Epithelial cell of alveolus of lung (primary cell): ENCODE measurements at places on chromosomes 7 and 10. TPM values are rescaled to one million over a fixed set of nuclear protein-coding genes. Genes with fewer than 3 reads are reported as not detected.

The VENTX gene
- 0.16 TPM in 1 of 2 replicates, not detected in the other for total RNA-seq

The CCDC3 gene
- total RNA-seq, result 2.6 and 4.7 TPM in 2 replicates

The DUS4L gene
- 6.9 and 16.7 TPM in 2 replicates for total RNA-seq

The SPAM1 gene
- not detected in 2 replicates for total RNA-seq

The SEPTIN7 gene
- 174 and 241 TPM in 2 replicates for total RNA-seq

The PNLIPRP3 gene
- under 0.01 TPM in 1 of 2 replicates, not detected in the other for total RNA-seq

The STEAP2 gene
- 5.8 and 19.6 TPM in 2 replicates for total RNA-seq

The TUBAL3 gene
- under 0.01 TPM in 1 of 2 replicates, not detected in the other for total RNA-seq

The SRRM3 gene
- 7.1 and 8.5 TPM in 2 replicates for total RNA-seq

The PSD gene
- 6.8 and 12.2 TPM in 2 replicates for total RNA-seq

The HMX2 gene
- not detected in 2 replicates for total RNA-seq

The PBLD gene
- total RNA-seq, result 1.0 and 2.2 TPM in 2 replicates

The IRF5 gene
- total RNA-seq, result 0.39 TPM in 1 of 2 replicates, not detected in the other

The IFIT5 gene
- total RNA-seq, result 19.2 and 21.2 TPM in 2 replicates

The SCART1 gene
- 0.26 and 1.4 TPM in 2 replicates for total RNA-seq

The MMP21 gene
- 0.08 TPM in 1 of 2 replicates, not detected in the other for total RNA-seq

The CDK14 gene
- 26.3 and 26.9 TPM in 2 replicates for total RNA-seq

The EBF3 gene
- total RNA-seq, result 0.88 and 0.91 TPM in 2 replicates

The CLRN3 gene
- not detected in 2 replicates for total RNA-seq

The GNA12 gene
- 49.5 and 50.1 TPM in 2 replicates for total RNA-seq

The SEPHS1 gene
- total RNA-seq, result 44.3 and 49.5 TPM in 2 replicates

The ZMIZ1 gene
- total RNA-seq, result 24.8 and 52.3 TPM in 2 replicates

The AKR1D1 gene
- not detected in 2 replicates for total RNA-seq

The GPR158 gene
- under 0.01 and 0.40 TPM in 2 replicates for total RNA-seq

The UTF1 gene
- not detected in 2 replicates for total RNA-seq

The RINT1 gene
- total RNA-seq, result 17.5 and 17.7 TPM in 2 replicates

The C10orf53 gene
- total RNA-seq, result not detected in 2 replicates

The PIP gene
- total RNA-seq, result not detected in 2 replicates

The DENND10 gene
- total RNA-seq, result 46.8 and 65.8 TPM in 2 replicates

The DGKI gene
- total RNA-seq, result 0.40 and 3.9 TPM in 2 replicates

The RBM20 gene
- 0.24 and 1.2 TPM in 2 replicates for total RNA-seq

The PTF1A gene
- total RNA-seq, result not detected in 2 replicates

The CALML3 gene
- total RNA-seq, result not detected in 2 replicates

The ASAH2 gene
- total RNA-seq, result 0.56 and 0.65 TPM in 2 replicates

The ACTA2 gene
- total RNA-seq, result 129 and 218 TPM in 2 replicates

The DLD gene
- total RNA-seq, result 29.5 and 36.6 TPM in 2 replicates

The NACAD gene
- 3.4 and 6.1 TPM in 2 replicates for total RNA-seq

The NEBL gene
- 6.6 and 8.4 TPM in 2 replicates for total RNA-seq

The C10orf105 gene
- not detected in 2 replicates for total RNA-seq

The HOXA6 gene
- total RNA-seq, result 15.0 and 18.1 TPM in 2 replicates

The RELN gene
- total RNA-seq, result 0.65 and 2.7 TPM in 2 replicates

The MMD2 gene
- total RNA-seq, result not detected in 2 replicates

The ABCB1 gene
- 1.3 TPM in 1 of 2 replicates, not detected in the other for total RNA-seq

The SLC26A3 gene
- total RNA-seq, result not detected in 2 replicates

The MYL10 gene
- not detected in 2 replicates for total RNA-seq

The IFIT1B gene
- total RNA-seq, result under 0.01 TPM in 1 of 2 replicates, not detected in the other

The PAPOLB gene
- not detected in 2 replicates for total RNA-seq
